ENCODE measurements at places on chromosomes 1 and 21.

- DNase-seq = no peak
Measured at GRCh38 chr1:64956010-64956640, 10.2 kb downstream of the JAK1 start.

GRCh38 chr1:230171356-230172015 is 104.4 kb downstream of the GALNT2 start:
- DNase-seq = no peak

GRCh38 chr1:182066934-182067333 is 5.4 kb upstream of the ZNF648 start:
- DNase-seq = no peak

- DNase-seq = no peak
Measured at GRCh38 chr1:34266127-34266951, 89.6 kb downstream of the C1orf94 start.

DNA sequence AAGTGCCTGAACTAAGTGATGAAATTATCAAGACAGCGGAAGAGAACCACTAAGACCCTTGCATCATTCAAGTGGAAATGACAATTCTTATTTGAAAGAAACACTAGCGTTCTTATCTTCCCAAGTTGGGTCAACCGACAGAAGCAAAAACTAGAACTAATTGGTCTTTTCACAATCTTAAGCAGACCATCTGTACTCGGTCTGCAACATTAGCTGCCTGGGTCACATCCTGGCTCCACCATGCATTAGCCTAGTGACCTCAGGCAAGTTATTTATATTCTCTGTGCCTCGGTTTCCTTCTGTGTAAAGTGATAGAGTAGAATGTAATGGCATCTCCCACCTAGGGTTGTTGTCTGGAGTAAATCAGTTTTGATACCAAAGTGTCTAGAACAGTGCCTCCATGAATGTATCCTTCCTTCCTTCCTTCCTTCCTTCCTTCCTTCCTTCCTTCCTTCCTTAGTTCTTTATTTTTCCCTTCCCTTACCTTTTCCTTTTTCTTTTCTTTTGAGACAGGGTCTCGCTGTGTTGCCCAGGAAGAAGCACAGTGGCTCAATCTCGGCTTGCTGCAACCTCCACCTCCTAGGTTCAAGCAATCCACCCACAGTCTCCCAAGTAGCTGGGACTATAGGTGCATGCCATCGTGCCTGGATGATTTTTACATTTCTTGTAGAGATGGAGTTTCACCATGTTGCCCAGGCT is 6.0 kb downstream of the COLGALT2 start:
- no peak for DNase-seq

GRCh38 chr1:225733254-225733653 is 44.4 kb upstream of the SRP9 start:
- no peak for DNase-seq

Measured in C1 segment of cervical spinal cord (tissue), 14 donors.